Naive B cell (primary cell): ENCODE measurements at places on chromosomes 2 and 18.

- no peak for DNase-seq
These were observed 121.2 kb upstream of the SLC35G4 start for GRCh38 chr18:11488175-11488574.

- DNase-seq, result no peak
These were observed 176.8 kb upstream of the CELF4 start for GRCh38 chr18:37742436-37742835.

DNA sequence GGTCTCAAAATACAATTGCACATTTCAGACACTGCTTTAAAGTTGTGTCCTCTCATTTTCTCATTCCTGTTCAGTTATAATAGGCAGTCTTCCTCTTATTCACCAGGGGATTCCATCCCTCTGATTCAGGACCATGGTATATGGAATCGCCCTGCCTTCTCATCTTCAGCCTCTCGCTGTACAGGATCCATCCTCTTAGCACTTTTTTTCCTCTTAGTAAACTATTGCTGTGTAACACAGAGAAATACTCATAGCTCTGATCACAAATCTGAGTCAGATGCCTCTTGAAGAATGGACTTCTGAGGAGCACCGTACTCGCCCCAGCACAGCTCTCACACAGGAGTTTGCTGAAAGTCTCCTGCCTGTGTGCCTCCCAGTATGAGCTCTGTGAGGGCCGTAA, 11.3 kb downstream of the RMP24 start:
- DNase-seq, result no peak

DNA sequence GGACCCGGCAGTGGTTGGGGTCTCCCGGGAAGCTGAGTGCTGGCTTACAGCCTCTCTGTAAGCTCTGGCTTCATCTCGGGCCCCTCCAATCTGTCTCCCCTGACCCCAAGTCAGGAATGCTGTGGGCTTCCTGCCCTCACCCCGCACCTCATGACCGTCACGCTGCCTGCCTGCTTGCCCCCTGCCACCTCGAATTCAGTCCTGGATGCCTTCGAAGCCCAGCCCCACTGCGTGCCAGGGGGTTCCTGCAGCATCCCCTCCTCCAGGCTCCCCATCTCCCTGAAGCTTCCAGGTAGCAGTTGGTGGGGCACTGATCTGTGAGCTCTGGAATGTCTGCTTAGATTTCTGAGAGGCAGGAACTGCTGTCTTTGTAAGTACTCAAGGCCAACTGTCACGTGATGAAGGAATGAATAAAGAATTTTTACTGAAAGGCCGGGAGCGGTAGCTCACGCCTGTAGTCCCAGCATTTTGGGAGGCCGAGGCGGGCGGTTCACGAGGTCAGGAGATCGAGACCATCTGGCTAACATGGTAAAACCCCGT, 6.5 kb downstream of the CLHC1 start:
- no peak for DNase-seq

- DNase-seq, result no peak
These were observed 4.4 kb upstream of the ASB1 start for GRCh38 chr2:238422285-238422684.

GRCh38 chr2:188734691-188735090, 239.5 kb upstream of the COL3A1 start:
- DNase-seq, result no peak

DNA sequence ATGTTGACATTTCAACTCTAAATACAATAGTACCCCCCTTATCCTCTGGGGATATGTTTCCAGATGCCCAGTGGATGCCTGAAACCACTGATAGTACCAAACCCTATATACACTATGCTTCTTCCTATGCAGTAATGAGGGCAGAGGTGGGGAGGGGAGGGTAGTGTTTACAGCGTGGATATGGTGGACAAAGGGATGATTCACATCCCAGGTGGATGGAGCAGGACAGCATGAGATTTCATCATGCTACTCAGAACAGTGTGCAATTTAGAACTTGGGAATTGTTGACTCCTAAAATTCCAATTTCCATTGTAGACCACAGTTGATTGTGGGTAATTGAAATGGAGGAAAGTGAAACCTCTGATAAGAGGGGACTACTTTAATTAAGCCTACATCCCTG, 75.4 kb downstream of the TSN start:
- DNase-seq, result no peak

DNA sequence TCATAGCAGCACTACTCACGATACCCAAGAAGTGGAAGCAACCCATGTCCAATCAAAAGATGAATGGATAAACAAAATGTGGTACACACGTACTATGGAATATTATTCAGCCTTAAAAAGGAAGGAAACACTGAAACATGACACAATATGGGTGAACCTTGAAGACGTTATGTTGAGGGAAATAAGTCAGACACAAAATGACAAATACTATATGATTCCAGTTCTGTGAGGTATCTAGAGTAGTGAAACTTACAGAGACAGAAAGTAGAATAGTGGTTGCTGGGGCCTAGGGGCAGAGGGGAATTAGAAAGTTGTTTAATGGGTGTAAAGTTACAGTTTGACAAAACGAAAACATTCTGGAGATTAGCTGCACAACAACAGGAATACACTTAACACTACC, 24.7 kb downstream of the TLK1 start:
- no peak for DNase-seq

GRCh38 chr2:40292291-40292690, 159.6 kb downstream of the SLC8A1 start:
- DNase-seq, result no peak

GRCh38 chr2:171703574-171704347, 16.5 kb downstream of the DYNC1I2 start:
- peak; percentile 12 for DNase-seq

DNA sequence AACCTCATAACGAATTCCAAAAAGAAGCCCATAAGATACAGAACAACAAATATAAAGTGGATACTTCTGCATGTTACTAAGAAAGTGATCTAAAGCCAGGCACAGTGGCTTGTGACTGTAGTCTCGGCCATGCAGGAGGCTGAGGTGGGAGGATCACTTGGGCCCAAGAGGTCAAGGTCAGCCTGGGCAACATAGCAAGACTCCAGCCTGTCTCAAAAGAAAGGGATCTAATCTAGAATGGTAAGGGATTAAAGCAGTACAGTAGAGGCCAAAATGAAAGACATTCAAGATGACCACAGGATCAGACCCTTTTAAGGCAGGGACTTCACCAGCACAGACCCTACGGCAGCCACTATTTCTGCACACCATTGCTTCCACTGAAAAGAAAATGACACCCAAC, 3.8 kb downstream of the COBLL1 start:
- DNase-seq, result no peak

DNA sequence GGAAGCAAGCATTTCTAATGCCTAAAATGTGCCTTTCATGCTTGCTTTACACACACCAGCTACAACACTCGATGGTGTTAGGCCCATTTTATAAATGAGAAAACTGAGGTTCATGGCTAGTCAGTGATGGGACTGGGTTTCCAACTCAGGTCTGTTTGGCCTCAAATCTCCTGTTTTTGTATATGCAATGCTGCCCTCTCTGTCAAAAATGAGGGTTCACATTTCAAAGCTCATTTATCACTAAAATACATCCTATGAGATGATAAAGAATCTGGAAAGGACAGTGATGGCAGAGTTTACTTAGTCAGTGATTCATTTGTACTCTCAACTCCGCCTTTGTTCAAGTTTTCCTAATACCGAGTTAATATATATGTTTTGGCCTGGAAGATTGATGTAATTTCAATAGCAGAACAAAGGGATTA, 92.3 kb downstream of the KCTD1 start:
- DNase-seq, result no peak

DNA sequence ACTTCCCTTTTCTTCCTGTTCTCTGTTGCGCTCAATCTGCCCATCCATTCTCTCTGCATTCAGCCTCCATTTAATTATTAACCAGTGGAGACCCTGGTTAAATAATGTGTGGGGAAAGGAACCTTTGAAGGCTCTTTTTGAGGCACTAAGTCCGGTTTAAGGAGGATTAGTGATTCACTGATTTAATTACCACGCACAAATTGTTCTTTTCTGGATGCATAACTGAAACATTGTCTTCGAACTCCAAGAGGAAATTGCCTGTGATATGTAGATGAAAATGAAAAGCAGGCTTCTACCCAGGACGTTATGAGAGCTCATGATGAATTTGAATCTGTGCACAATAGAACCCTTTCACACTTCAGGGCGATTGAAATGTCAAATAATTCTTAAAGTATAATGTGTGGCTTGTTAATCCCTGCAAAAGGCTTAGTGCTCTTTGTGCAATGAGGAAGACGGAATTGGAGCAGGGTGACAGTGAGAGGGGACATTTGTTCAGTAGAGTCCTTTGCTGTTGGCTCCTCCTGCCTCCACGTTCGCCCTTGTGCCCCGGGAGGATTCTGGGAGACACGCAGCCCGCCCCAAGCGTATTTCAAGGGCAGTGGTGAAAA, 51.1 kb upstream of the ZNF236 start:
- DNase-seq, result no peak

DNA sequence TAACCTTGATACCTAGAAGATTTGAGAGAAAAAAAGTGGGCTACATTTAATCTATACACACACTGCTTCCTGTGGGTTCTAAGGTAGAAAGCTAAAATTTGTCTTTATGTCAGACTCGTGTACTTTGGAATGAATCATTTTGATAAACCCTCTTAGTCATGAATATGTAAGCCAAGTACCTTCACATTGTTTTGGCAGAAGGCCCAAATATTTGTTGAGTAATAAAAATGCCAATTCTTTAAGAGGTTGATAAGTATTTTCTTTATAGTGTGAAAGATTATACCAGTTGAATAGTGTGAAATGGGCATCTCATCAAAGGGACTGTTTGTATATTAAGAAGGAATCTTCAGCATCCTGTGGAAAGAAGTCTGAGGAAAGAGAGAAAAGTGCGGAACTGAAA, 1464.7 kb upstream of the ZEB2 start:
- no peak for DNase-seq
